ENCODE measurements at places on chromosomes 3 and 15.

DNA sequence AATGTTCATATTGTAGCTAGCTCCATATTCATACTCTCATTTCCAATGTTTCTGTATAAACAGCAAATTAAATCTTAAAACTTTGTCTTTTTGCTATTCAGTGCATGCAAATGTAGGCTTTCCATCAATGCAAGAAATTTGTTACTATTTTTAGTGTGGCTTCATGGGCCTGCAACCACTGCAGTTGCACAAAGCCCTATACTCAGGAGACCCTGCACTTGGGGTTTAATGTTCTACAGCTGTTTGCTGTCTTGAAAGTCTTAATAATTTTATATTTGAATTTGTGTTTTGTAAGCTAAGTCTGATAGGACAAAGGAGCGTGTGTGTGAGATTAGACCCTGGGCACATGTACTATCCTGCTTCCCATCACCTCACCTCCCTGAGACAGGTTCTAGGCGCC lies 9.6 kb downstream of the PYDC2 start:
- no peak for DNase-seq

DNA sequence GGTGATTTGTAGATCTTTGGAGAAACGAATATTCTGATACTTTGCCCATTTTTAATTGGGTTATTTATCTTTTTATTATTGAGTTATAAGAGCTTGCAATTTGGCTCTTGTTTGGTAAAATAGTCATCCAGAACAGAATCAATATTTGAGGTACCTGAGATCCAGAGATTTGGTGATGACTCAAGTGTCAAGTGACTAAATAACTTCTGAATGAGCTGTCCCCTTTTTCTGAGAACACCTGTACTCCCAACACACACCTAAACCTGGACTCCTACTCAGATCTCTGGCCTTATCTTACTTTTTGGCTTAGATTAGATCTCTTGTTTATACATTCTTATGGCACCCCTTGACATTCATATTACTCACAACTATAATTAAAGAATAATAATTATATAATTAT lies 3.1 kb upstream of the TRA2B start:
- no peak for DNase-seq

- DNase-seq = no peak
Measured at GRCh38 chr15:73015493-73015892, 36.8 kb upstream of the NEO1 start.

GRCh38 chr3:151841801-151842200 lies 27.9 kb downstream of the AADAC start:
- no peak for DNase-seq

GRCh38 chr15:76310475-76311099 lies 682 bp downstream of the ETFA start:
- DNase-seq = no peak

DNA sequence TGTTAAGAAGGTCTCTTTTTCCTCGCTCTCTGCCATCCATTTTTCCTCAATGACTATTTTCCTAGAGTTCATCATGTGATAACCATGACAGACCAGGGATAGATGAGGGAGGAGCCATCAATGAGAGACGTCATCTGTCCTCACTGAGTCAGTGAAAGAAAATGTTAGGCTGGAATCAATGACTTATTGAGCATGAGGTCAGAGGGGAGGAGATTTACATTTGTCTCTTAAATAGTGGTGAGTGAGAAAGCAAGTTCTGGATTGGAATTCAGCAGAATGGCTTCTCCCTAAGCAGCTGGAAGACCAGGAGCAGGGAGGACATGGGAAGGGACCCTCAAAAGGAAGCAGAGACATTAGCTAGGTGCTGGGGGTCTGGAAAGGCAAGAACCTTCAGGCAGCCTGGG lies 28.2 kb upstream of the USP3 start:
- DNase-seq = no peak

GRCh38 chr3:138845771-138846173 lies 11.0 kb upstream of the PIK3CB start:
- no peak for DNase-seq

DNA sequence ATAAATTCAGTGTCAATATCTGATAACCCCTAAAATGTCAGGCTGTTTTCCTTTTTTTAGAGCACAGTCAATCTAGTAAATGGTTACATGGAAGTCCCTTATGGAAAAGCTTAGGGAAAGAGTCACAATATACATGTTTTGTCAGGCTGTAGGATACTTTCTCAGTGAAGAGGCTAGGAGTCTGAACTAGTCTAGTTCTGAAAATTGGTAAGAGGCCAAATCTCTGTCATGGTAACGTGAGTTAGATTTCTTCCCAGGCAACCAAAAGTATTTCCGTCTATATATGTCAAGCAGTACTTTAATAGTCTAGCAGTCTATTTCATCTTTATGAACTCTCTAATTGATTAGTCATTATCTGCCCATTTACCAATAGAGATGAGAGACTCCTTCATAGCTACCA lies 215.9 kb upstream of the LRRC3B start:
- DNase-seq = no peak

DNA sequence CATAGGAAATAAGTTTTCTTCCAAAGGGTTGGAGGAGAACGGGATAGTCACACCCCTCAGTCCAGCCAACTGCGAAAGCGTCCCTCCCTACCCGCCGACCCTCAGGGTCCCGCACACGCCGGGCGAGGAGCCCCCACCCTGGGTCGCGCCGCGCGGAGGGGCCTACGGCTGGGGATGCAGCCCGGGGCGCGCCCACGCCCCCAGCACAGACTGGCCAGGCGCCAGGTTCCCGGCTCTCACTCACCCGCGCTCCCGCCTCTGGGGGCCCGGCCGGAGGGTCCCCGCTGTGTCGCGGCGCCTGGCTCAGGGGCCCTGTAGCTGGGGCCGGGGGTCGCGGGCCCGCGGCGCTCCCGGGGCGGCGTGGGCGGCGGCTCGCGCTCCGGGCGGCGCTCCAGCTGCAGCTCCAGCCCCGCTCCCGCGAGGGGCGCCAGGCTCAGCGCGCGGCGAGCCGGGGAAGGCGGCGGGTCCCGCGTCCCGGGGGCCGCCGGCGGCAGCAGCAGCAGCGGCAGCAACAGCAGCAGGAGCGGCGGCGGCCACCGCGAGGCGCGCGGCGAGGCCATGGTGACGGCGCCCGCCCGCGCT lies 375 bp downstream of the HEG1 start:
- DNase-seq = peak; percentile 50

- no peak for DNase-seq
Measured at GRCh38 chr15:99115300-99116215, 10.7 kb downstream of the SYNM start.

- no peak for DNase-seq
Measured at GRCh38 chr15:70442211-70442610, 321.1 kb downstream of the UACA start.
